ENCODE measurements at places on chromosomes 6 and 20.

- DNase-seq = peak; percentile 4
Observed at GRCh38 chr6:49052901-49053300, 410.2 kb downstream of the MMUT start.

DNA sequence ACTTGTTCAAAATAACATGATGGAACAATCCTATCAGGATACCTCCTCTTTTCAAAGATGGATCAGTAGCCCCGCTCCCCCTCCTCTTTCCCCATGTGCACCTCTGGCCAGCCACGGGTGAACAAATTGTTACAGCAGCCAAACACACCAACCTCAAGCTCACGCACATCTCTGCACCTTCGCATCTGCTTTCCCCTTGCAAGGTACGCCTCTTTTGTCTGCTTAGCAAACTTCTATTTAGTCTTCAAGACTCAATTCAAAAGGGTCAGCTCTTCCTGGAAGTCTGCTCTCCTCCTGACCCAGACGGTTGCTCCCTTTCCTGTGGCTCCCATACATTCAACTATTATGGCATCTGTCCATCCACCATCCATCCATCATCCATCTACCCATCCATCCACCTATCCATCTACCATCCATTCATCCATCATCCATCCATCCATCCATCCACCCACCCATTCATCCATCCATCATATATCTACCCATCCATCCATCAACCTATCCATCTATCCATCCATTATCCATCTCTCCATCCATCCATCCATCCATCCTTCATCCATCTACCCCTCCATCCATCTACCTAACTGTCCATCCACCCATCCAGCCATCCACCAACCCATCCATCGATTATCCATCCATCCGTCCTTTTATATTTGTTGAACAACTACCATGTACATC is 36.3 kb upstream of the CDH22 start:
- no peak for DNase-seq

DNA sequence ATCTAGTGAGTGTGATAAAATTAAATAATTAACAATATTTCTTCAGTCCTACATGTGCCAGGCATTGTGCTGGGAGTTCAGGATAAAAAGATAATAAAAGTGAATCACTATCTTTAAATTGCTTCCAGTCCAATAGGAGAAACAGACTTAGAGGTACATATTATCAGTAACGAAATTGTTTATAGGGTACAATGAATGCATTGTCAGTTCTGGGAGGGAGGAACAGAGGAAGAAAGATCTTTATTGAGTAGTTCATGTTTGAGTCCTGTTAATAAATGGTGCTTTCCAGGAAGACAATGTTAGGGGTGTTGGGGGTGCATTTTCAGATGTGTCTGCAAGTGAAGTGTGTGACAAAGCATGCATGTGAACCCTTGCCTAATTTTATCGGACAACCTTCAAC is 183.1 kb downstream of the OGFRL1 start:
- no peak for DNase-seq

- DNase-seq = no peak
Observed at GRCh38 chr6:69863766-69864165, 2.6 kb upstream of the COL19A1 start.

- no peak for DNase-seq
Observed at GRCh38 chr20:52895701-52896100, 76.5 kb upstream of the TSHZ2 start.

DNA sequence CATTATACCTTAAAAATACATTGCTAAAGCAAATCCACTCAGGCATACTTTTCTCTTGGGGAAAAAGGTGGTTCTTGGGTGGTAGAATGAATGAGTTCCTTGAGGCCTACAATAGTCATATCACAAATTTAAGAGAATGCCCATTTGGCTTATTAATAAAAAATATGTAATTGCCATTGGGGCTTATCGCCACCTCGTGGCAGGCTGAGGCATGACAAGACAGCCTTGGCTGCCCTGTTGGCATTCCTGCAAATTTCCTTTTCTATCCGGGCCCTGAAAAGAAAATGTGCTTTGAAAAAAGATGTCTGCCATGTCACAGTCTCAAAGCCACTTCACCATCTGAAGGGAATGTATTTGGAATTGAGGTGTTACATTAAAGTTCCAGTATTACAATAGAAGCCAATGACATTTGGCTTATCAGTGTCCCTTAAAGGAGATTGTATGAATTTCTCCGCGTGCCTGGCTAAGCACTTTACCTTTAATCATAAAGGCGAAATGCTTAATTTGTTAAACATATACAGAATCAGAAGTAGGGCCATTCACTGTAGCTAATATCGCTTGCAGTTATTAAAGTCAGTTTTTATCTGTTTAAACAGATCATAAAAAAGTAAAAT is 188.3 kb upstream of the ZFP64 start:
- DNase-seq = peak; percentile 17

DNA sequence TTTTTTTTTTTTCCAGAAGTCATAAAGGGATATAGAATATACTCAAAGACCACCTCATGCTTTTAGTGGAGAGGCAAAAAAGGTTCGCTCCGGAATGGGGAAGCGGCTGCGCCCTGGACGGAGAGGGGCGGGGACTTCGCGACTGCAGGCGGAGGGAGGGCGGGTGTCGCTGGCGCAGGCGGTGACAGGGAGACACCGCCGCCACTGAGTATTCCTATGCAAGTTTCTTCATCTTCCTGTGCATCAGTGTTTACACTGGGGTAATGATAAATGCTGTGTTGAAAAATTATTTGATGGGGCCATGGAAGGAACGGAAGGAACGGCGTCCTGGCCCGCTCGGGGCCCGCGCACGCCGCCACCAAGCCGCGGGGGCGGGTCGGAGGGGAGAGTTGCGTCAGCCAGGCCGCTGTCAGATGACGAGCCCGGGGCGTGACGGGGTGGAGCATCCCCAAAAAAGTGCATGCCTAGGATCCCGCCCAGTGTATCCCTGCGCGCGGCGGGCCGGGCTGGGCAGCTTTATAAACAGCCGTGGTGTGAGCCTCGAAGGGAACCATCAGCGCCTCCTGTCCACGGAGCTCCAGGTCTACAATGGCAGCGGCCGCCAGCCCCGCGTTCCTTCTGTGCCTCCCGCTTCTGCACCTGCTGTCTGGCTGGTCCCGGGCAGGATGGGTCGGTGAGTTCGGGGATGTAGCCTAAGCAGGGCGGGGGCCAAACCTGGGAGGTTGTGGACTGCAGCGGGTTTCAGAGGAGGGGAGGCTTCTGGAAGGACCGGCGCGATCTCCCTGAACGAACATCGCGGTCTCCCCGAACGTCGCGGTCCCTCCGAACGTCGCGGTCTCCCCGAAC is at the start of gene ULBP1:
ULBP1 (plus strand) TSS at position 482 of the 846 bp plus-strand sequence; CDS start at position 589, 107 bp downstream.
- peak; percentile 86 for DNase-seq

DNA sequence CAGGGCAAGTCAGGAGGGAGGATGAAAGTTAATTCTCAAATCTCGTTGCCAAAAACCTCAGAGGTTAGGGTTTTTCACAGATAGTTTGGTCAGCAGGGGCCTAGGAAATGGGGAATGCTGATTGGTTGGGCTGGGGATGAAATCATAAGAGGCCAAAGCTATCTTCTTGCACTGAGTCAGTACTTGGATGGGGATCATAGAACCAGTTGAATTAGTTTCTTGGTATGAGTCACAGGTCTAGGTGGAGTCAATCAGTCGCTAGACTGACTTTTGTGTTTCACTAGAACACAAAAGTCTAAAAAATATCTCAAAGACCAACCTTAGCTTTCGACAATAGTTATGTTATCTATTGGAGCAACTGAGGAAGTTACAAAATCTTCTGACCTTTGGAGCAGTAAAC is 368.5 kb downstream of the TBC1D32 start:
- peak; percentile 44 for DNase-seq

DNA sequence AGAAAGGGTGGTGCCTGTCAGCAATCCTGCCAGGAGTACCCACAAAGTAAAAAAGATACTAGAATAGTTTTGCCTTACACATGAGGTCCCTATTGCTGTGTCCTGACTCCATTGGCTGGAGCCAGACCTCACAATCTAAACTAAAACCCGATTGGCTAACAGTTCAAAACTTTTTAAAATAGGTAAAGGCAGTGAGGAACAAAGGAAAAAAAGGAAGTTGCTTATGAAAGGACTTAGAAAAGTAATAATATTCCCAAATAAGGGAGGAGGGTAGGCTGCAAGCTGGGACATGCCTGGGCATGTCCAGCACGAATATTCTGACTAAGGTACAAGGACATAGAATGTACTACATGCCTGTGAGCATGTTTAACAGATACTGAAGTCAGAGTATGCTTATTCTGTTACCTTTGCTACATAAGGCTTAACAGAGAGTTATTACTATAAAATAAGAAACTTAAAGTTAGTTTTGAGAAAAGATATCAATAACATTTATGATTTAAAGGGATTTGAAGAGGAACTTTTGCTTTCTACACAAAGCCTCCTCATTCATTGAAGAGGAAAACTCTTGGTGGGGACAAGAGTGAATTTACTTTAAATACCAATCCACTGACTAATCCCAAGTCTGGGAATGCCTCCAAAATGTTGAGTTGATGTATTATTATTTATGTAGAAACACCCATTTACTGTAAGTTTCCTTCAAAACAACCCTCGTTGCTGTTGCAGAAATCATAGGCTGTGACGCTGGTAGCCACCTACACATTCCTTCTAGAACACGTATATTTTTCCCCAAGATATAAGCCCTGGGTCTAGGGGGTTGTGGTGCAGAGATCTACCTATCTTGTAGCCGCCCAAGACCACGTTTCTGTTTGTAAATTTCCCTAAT is 8.2 kb upstream of the MTHFD1L start:
- DNase-seq = peak; percentile 99

DNA sequence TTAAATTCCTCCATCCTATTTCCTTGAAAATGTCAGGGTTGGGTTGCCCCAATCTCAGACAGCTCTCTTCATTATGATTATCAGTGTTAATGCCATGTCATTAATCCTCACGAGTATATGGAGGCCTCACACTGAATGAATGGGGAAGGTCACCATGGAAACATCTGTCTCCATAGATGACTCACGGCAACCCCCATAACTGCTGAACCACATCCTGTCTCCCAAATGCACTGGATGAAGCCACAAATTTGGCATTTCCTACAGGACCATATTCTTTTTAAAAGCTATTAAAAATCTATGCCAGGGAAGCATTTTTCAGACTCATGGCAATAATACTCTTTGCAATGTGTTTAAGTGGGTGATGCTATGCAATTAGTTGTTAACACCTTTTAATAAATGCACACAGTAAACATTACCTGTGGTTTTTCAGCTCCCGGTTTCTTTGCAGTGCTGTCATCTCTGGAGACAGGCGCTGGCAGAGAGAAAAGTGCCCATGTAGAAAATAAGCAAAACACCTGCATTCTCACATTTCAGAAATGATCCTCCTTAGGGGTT is 80.1 kb upstream of the PTPRK start:
- DNase-seq = peak; percentile 95

DNA sequence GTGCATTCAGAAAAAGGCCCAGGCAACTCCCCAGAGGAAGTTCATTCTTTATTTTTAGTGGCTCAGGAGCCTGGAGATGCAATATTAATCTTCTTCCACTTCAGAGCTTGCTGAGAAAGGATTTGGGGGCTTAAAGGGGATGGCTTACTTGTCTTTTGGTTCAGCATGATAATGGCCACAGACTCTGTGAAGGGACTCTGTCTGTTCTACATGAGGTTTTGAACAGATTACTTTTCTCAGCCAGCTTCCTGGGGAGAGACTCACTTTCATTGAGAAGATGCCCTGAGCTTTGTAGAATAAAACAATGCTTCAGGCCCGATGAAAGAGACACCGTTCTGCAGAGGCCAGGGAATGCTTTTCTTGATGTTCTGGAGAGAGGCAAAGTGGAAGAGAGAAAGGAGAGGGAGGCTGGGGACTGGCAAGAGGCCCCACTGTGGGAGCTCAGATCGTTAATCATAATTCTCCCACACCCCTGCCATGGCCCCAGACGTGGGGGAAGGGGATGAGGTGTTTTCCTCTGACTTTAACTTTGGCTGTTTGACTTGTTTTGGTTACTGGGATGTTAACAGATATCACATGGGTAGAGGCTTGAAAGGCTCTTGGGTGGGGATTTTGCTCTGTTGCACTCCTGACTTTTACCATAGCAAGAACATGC is 19.1 kb downstream of the SCP2D1 start:
- no peak for DNase-seq

- DNase-seq = no peak
Observed at GRCh38 chr6:93684339-93684738, 265.0 kb upstream of the EPHA7 start.

DNA sequence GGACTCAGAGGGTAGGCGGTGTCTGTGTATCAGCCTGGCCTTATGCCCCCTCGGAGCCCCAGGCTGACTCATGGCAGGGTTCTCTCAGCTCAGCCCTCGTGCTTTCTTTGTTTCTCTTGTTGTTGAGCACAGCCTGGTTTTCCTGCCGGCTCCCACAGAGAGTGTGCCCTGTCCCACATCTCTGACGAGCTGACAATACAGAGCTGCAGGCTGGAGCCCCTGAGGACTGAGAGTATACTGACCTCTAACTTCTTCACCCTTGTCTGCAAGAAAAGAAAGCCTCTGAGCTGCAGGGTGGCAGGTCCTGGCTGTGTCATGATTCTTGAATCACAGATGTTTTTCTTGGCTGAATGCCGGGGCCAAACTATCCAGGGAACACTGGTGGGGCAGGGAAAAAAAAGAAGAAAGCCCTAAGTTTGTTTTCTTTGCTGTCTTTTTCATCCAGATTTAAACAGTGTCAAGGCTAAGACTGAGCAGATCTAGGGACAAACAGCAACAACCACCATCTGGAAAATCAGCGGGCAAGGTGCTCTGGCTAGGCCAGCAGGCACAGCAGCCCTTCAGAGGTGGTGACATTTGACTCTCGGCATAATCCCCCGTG is 63.3 kb upstream of the ZNF133 start:
- peak; percentile 79 for DNase-seq

DNA sequence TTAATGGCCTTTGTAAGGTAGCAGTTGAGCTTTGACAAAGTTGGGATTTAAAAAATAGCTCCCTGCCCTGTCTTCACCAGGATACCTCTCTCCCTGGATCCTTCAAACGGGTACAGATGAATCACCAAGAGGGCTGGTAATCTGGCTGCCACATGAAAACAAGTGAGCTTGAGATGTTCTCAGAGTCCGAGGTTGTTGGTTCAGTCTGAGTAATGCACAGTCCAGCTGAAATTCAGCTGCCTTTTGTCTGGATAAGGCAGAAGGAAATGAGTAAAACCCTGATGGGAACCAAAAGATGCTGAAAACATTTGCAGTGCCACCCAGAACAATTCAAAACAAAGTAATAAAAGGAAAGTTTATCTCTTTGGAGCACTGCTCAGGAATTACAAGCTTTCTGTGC is 86.8 kb downstream of the GJA1 start:
- peak; percentile 97 for DNase-seq

- DNase-seq = no peak
Observed at GRCh38 chr6:164845773-164846172, 463.6 kb downstream of the C6orf118 start.

DNA sequence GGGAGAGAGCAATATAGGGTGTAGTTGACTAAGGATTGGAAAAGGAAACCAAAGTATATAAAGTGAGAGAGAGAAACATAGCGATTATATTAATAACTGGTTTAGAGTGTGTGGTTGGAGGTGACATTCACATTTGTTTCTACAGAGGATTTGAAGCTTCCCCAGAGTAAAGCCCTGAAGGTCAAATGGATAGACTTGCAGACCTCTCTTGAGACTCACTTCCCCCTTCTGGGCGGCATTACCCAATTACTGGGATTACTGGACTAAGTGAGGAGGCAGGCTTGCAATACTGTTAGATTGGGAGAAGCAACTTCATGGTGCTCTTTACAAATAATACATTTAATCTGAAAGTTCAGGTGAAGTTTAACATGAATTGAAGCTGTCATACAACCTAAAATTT is 10.7 kb downstream of the FIG4 start:
- DNase-seq = no peak

Measured in fibroblast of mammary gland (primary cell).